ENCODE measurements at places on chromosomes 1 and 21.

- DNase-seq: no peak
These were observed 227.0 kb downstream of the FGGY start for GRCh38 chr1:59523745-59524450.

- DNase-seq: no peak
These were observed 52.6 kb downstream of the TRABD2B start for GRCh38 chr1:47944561-47944960.

DNA sequence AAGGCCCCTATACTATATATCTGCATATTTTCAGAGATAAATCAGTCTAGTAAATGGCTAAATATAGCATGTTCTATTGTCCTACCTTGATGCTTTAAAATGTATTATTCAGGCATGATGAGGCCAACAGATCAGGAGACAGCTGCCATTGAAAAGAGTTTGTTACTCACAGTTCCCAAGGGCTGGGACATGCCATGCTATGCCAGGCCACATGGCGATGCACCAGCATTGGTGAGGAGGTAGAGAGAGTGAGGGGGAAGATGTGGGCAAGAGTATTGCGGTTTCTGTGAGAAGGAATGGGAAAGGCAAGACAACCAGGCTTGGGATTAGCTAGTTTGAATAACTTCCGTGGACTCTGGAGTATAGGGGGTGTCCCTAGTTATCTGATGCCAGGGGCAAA is 316.5 kb downstream of the DISC1 start:
- no peak for DNase-seq

DNA sequence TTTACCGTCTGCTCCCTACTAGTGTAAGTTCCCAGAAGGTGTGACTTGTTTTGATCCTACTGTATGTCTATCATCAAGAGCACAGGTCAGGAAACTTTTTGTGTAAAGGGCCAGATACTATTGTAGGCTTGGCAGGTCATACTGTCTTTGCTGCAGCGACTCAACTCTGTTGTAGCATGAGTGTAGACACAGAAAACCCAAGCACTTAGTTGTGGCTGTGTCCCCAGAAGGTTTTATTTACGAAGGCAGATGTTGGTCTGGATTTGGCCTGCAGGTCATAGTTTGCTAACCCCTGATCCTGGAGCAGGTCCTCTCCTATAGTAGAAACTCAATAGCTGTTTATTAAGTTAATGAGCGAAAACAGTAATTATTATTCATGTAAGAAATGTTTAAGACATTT is 365.9 kb upstream of the B3GALT2 start:
- no peak for DNase-seq

DNA sequence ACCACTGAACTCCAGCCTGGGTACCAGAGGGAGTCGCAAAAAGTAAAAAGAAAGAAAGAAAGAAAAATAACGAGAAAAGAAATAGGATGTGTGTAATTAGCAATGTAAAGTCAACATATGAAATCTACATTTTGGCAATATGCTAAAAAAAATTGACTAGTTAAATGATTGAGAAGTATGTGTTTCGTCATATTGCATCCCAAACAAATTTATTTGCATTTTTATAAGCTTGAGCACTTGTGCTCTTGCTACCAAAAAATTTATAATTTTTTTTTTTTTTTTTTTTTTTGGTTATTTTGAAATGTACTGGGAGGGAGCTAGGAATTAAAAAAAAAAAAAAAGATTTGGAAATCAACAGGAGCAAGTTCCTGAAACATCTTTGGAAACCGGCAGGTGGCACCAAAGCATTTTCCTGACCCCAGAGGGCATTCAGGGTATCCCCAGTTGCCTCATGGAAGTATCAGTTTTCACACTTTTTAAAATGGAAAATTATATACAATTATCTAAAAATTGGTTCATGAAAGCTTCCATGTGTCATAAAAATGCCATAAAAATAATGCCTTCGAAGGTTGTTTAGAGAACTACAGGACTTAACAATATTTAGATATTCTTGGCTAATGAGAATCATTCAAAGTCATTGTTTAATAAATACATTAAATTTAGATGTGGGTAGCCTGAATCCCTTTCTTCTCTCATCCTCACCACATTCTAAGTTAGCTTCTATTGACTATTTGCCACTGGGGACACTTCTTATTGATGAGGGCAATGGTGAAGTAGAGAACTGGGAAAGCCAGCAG is 4.8 kb upstream of the HEATR1 start:
- DNase-seq: no peak

DNA sequence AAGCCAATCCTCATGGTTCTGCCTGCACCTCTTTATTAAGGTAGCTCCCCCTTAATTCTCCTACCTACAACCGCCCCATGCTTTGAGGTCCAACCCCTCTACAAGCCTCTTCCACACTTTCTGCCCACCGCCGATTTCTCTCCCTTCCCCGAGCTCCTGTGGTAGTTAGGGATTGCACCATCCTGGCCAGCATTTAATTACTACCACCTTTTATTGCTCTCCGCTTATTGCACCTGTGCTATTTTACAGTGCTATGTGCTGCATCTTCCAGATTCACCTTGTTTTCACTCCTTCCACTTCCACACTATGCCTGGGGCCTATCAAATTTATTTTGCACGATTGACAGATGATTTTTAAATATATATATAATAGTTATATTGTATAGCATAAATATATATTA is 29.3 kb upstream of the DNAJC11 start:
- no peak for DNase-seq

DNA sequence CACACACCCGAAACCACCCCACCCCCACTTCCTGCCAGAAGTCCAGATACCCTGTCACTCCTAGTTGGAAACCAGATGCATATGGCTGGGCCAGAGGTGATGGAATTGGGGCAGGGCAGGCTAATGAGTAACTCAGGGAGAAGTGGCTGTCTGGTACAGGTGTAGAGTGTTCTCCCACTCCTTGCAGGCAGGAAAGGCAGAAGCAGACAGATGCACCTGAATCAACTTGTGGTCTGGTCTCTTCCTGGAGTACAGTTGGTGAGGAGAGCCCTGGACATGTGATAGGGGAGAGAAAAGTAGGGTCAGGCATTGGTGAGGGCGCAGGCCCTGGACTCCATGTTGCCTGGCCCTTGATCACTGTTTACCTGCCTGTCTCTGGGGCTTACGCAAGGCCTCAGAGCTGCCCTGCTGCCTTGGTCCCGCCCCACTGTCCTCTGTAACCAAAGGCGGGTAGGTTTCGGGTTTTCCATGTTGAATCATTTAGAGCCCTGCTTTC is 2.5 kb downstream of the CGN start:
- DNase-seq: no peak

DNA sequence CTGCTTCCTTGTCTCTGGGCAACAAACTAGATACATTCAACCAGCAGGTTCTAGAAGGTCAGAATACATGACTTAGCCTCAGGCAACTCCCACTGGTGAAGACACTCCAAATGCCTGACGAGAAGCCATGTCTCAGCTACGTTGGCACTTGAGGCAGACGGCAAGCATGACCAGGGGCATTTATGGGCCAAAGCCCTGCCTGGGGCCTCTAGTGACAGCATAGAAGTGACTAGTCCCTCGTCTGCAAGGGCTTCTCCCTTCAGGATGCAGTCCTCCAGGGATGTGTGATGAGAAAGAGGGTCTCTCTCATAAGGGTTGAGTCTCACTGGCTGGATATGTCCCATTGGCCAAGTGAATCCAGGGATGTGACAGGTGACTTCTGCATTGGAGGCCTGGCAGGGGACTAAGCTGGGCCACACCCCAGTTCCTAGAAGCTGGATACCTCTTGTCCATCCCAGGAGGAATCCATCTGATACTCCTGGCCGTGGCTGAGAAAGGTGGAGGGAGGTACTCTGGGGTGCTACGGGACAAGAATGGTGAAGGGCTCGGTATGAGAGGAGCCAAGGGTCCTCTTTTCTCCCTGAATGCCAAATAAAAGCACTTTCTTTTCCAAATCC is 148.6 kb upstream of the HMGB4 start:
- no peak for DNase-seq

DNA sequence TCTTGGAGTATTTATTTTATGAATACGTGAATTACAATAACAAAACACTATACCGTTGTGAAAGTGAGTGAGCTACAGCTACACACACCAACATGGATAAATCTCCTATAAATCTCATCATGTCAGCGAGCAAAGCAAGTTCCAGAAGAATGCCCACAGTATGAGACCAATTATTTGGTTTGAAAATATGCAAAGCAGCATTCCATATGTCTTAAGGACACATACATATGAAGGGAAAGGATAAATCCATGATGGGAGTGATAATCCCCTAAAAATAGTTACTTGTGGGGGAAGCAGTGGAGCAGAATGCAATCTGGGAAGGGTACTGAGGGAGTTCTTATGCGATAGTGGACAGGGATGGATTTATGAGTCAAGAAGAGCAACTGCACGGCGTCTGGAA is 261.3 kb downstream of the DISC1 start:
- DNase-seq: no peak

DNA sequence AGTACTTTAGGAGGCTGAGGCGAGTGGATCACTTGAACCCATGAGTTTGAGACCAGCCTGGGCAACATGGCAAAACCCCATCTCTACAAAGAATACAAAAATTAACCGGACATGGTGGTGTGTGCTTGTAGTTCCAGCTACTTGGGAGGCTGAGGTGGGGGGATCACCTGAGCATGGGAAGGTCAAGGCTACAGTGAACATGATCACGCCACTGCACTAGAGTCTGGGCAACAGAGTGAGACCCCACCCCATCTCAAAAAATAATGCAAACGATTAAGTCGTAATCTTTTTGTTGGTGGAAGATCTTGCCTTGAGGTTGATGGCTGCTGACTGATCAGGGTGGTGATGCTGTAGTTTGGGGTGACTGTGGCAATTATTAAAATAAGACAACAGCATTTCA is 6.3 kb downstream of the RCAN3 start:
- no peak for DNase-seq

DNA sequence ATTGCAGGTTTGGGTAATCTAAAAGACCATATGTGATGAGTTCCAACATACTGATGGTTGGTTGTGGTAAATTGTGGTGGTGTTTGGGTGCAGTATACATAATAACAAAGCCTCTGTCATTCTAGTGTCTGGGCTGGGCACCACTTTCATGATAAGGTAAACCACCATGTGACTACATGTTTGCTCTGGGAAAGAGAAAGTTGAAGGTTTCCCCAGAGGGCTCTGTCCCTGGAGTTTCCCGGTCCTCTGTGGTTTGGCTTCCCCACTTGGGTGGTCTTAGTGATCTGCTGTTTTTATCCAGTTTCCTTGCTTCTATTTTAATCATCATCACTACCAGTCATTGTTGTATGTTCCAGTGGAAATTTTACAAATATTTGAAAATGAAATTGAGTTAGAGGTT is 55.9 kb upstream of the TSPAN2 start:
- DNase-seq: no peak

GRCh38 chr21:42319851-42320572 is 4.8 kb upstream of the TFF3 start:
- DNase-seq: no peak

GRCh38 chr1:38028671-38029070 is 16.1 kb downstream of the UTP11 start:
- DNase-seq: no peak

- peak; percentile 19 for DNase-seq
These were observed 30.9 kb upstream of the TAL1 start for GRCh38 chr1:47262787-47263413.

DNA sequence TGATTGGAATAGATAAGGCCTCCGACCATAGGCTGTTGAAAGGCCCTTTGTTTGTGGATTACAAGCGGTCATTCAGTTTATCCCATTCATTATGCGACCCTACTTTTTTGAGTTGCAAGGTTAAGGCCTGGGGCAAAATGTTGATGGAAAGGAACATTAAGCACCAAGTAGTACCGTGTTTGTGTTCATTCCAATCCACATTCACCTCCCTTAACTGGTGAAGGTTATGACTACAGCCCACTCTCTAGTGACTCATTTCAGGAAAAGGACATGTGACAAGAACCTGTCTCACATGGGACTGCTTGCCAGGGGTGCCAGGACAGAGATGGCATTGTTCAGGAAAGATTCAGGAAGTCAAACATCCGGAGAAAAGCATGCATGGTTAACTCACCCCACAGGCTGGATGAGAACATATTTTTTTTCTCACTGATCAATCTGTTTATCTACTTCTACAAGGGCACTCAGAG is 81.6 kb downstream of the CD58 start:
- no peak for DNase-seq

GRCh38 chr1:150764617-150765101 is 919 bp downstream of the CTSS start:
- no peak for DNase-seq
